8988T (cell line): ENCODE measurements at places on chromosomes 16 and 17.

GRCh38 chr17:45302649-45303173 is 14.1 kb downstream of the MAP3K14 start:
- DNase-seq = no peak

- DNase-seq = no peak
Observed at GRCh38 chr16:7792346-7792745, 459.7 kb downstream of the RBFOX1 start.

DNA sequence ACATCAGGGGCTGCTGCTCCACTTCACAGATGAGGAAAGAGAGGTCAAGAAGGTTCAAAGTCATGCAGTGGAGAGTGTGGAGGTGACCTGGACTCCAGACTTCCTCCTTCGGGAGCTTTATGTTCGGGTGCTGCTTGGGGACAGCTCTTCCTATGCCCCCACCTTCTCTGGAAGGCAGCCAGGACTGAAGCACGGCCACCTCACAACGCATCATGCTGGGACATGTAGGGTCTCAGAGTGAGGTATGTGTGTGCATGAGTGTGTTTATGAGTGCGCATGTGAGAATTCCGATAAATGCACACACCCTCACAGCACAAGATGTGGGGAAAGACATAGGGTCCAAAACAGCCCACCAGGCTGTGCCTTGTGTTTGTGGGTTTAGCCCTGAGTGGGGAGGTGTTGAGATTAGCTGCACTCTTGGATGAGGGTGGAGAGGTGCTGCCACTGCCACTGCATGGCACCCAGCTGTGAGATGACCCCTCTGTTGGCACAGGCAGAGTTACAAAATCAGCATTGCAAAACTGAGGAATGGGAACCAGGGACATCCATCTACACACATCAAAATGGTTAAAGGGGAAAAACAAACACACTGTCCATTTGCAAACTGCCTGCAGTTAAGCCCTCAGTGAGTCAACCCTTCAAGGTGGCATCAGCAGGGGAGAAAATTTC is 367.4 kb downstream of the SEC14L1 start:
- no peak for DNase-seq

DNA sequence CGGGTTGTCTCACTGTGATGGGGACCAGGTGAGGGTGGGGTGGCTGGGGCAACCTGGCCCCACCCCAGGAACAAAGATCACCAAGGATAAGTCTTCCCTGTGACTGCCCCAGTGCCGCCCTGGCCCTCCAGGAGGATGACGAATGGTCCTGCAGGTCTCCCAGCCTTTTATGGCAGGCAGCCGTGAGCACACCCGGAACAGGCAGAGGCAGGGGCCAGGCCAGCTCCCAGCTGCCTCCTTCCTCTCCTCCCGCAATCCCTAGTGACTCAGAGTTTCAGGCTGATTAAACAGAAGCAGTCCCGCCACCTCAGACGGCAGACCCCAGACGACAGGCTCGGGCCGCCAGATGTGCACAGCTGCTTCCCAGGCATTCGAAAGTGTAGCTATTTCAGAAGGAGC is 13.3 kb downstream of the JUP start:
- no peak for DNase-seq

- DNase-seq = no peak
Observed at GRCh38 chr17:68539548-68540467, 27.6 kb downstream of the PRKAR1A start.

DNA sequence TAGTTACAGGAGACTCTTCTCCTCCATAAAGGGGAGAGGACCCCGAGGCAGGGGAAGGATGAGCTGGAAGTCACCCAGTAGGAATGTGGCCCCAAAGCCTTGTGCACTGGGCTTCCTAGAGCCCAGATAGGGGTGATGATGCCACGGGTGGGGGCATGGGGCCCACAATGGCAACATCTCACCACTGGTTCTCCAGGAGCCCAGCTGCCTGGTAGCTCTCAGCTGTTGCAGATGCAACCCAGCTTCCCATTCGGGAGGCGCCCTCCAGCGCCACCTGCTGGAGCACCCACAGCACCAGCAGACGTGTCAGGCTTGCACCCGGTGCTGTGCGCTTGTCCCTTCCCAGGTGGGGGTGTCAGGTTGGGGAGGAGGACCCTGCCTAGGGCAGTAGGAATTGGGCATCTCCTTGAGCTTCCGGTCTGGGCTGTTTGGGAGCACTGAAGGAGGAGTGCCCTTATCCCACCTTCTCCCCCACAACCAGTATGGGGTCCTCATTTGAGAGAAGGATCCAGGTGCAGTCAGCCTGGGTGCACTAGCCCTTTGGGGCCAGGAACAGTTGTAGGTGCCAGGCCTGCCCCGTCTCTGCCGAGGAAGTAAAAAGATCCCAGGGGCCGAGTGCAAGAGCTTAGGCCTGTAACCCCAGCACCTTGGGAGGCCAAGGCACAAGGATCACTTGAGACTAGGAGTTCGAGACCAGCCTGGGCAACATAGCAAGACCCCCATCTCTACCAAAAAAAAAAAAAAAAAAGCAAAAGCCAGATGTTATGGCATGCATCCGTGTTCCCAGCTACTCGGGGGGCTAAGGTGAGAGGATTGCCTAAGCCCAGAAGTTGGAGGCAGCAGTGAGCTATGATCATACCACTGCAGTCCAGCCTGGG is 14.4 kb downstream of the CDIPT start:
- peak; percentile 68 for DNase-seq

GRCh38 chr17:73705594-73705993 is 61.3 kb upstream of the SDK2 start:
- no peak for DNase-seq

DNA sequence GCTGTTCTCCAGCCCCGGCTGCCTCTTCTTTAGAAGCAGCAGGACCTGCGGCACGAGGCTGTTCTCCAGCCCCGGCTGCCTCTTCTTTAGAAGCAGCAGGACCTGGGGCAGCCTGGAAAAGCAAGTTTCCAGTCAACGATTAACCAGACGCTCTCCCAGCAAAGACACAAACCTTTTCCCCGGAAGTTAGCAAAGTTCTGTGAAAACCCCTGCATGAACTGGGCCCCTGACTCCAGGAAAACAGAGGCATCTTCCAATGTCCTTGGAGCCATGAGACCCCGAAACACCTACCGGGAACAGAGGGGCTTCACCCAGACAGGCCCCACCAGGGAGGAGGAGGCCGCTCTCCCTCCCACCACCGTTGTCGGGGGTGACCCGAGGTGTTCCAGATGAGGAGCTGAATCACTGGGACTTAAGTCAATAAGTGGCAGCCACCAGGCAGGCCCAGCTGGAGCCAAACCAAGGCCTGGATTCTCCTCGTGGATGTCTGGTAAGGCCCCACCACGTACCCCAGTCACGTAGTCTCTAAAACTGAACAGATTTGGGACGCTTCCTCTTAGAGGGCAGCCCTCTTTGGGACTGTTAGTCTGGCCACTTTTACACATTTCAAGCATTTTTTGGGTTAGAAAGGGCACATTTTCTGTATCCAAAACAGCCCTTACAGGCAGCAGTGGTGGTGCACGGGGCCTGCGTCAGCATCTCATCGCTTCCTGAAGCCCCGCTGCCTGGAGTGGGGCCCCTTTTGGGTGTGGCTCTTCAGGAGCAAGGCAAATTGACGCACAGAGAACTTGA is at the start of gene RPH3AL:
RPH3AL (minus strand) TSS at position 387 of the 792 bp plus-strand sequence. CDS start 25,264 bp downstream, outside the sequence.
- DNase-seq = no peak

- no peak for DNase-seq
Observed at GRCh38 chr16:19162085-19162484, 6.0 kb upstream of the SYT17 start.

DNA sequence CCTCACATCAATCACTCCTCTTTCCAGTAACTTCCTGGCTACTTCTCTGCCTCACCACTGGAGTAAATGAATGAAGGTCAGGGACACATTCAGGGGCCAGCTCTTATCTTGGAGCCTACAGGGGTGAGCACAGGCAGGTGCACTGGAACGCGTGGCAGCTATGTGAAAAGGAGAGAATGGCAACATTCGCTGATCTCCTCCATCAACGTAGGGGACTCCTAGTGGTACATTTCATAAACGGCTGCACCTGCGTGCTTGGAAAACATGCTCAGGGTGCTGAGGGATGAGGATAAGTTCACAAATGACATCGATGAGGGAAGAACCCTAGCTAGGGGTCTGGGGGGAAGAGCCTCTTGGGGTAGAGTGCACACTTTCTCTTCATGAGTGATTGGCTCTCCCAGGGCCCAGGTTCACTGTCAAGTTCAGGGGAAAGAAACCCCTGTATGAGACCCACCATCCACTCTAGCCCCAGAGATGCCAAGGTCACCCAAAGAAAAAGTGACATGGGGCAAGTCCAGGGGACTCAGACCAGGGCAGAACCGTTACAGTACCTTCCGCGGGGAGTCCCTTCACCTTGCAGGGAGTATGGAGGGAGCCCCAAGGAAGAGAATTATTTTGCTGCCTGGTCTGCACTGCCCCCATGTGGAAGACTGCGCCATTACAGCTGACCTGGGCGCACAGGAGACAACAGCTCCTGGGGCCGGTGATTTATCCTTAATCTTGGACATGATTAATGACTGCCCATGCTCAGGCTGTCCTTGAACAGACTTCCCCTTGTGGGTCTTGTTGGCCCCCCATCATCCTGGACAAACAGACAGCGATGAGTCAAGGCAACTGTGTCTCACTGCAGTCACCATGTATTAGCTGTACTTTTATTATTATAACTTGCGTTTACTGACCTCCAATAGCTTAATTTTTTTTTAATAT is 30.1 kb downstream of the VAC14 start:
- DNase-seq = no peak

DNA sequence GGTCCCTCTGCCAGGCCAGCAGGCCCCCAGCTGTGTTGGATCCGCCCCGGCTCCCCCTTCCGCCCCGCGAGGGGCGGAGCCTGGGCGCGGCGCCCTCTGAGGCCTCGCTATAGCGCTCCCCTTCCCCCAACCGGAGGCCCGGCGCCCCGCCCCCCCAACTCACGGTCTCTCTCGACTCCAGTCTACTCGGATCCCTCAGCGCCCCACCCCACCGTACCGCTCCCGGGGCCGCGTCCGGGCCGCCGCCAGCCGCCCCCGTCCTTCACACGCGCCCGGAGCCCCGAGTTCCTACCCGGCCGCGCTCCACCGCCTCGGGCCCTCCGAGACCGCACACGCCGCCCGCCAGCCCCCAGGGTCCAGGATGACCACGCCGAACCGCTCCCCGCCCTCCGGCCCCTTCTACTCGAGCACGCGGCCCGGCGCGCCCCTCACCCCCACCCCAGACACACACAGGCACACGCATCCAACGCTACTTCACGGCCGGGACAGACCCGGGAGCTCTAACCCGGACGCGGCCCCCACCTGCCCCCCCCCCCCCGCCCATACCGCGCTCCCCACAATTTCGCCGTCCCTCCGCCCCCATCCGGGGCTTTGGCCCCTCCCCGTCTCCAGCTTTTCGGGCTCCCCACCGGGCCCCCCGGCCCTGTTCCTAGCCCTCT is 1.4 kb downstream of the PHF23 start:
- peak; percentile 73 for DNase-seq

DNA sequence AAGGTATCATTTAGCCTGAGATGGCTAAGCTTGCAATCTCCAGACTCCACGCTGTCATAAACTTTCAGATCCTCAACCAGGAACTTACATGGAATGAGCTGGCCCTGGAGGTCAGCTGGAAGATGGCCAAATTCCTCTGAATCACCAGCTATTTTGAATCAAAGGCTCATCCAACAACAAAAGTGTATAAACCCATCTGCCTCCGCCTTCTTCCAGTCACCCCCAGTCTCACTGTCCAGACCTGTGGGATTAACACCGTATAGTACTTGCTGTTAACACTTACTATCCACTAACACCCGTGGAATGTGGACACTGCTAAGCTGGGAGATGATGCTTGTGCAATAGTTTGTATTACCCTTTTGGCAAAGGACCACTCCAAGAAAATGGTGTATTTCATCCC is 1.9 kb upstream of the LCMT1 start:
- DNase-seq = no peak

DNA sequence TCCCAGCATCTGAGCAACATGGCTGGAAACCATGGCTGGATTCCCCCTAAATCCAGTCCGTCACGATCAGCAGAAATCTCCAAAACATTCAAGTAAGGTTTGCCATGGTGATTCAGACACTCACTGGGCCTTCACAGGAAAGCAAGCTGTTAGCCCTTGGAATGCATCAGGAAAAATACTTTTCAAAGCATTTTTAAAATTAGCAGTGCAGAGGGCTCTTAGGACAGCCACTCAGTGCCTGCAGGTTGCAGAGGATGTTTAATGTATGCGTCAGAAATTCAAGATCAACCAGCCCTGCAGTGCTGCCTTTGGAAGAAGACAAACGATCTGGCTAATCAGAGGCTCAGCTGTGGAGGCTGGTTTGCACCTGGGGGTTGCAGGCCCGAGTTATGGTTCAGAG is 50.3 kb downstream of the FOXL1 start:
- no peak for DNase-seq

GRCh38 chr17:8056232-8056975 is 17.5 kb downstream of the ALOX15B start:
- DNase-seq = no peak

- DNase-seq = no peak
Observed at GRCh38 chr17:61480414-61480807, 28.2 kb downstream of the TBX4 start.

GRCh38 chr17:10931133-10931532 is 93.2 kb upstream of the PIRT start:
- no peak for DNase-seq

DNA sequence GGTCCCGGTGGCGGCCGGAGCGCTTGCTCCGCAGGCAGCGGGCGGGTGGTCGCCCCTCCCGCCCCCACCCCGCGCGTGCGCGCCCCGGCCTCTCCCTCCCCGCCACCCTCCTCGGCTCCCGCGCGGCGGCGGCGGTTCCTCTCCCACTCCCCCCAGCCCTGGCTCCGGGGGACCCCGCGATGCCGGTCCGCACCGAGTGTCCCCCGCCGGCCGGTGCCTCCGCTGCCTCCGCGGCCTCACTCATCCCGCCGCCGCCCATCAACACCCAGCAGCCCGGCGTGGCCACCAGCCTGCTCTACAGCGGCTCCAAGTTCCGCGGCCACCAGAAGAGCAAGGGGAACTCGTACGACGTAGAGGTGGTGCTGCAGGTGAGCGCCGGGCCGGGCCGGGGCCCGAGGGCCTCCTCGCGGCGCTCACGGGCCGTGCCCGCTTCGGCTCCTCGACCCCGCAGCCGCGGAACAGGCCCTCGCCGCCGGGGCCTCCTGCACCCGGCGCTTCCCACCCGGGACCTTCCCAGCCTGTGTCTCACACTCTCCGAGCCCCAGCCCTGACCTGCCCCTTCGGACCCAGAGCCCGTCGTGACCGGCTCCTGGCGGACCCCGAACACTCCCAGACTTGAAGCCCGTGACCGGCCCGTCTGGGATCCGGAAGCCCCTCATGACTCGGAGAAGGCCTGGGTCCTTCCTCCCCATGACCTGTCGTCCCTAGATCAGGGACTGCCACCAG is 490 bp downstream of the GID4 start:
- peak; percentile 41 for DNase-seq

DNA sequence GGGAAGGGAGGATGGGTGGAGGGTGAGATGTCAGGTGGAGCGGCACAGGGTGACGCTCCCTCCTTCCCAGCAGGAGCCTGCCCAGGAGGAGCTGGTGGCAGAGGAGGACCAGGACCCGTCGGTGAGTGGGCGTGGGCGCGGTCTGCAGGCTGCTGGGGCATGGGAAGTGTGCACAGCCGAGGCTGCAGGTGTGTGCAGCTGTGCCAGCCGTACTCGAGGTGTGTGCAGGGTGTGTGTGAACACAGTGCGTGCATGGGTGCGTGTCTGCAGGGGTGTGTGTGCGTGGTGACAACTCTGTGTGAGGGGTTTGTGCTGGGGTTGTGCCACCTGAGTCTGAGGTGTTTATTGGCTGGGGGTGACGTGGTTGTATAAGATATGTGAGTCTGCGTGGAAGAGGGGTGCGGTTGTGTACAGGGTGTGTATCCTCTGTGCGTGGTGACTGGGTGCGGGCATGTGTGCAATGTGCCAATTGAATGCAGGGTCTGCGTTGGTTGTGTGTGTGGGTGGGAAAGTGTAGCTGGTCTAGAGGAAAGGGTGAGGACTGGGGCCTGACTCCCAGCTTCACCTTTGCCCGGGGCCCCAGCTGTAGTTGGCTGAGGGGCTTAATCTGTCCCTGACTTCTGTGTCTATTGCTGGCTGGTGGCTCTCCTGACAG is 670 bp downstream of the TNFSF12 start:
- DNase-seq = no peak
